K562 (cell line): ENCODE measurements at places on chromosomes 1 and 21. TPM values are rescaled to one million over a fixed set of nuclear protein-coding genes. Genes with fewer than 3 reads are reported as not detected.

The SLFNL1 gene
- 0.05 and 0.12 TPM in 2 replicates for polyA plus RNA-seq

DNA sequence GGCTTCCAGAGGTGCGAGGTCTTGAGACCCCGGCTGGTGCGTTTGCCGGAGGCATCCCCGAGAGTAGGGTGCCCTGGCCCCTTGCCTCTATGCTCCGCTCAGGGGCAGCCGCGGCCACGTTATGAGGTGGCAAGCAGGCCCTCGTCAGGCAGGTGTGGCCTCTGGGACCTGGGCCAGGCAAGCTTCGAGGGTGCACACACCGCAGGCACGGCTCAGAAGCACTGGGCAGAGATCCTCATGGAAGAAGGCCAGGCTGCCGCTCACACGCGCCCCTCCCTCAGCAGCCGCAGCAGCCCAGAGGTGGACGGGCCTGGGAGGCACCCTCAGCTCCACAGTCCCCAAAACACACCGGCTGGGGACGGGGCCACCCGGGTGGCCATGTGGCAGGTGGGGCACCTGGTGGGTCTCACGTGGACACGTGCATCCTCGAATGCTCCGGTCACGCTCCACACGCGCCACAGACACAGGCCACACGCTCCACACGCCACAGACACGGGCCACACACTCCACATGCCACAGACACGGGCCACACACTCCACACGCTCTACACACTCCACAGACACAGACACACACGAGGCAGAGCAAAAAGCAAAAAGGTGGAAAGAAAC, 6.5 kb downstream of the SDF4 start:
- no peak for DNase-seq

DNA sequence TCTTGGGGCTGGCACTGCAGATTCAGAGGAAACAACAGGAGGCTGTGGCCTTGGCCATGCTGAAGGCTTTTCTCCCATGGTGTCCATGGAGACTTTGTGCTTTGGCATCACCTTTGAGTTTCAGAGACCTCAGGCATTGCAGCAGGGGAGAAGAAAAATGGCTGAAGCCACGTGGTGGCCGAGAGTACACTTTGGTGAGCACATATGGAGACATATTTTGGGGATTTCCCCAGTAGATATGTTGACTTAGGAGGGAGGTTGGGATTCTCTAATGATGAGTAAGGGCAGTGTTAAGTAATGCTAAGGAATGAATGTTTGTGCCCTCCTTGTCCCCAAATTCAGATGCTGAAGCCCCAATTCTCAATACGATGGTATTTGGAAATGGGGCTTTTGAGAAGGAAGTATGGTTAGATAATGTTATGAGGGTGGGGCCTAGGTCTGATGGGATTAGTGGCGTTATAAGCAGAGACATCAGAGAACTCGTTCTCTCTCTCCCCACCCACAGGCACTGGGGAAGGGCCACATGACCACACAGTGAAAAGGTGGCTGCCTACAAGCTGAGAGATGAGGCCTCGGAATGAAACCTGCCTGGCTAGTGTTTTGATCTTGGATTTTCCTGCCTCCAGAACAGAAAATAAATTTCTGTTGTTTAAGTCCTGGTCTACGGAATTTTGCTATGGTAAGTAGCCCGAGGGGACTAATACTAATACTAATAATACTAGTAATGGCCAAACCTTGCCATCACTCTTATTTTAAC, 98.6 kb downstream of the TBX19 start:
- no peak for DNase-seq

GRCh38 chr21:38958940-38959691, 153.4 kb downstream of the ETS2 start:
- DNase-seq: peak; percentile 15
